AG04450 (cell line): ENCODE measurements at places on chromosomes 6 and 20.

DNA sequence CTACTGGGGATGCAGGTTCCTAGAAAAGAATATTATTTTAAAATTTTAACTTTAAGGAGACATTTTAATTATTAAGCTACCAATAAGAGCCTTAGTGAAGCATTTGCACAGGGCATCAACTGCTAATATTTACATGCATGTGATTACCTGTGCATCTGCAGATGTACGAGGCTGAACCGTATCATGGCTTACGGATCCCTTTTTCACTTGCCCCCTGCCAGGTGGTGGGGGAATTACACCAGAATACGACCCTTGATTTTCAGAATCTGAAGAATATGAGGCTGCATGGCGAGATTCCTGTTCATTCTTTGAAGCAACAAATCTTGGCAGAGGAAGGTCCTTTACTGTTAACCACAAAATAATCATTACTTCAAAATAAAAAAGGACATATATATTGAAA lies 42.7 kb downstream of the REPS1 start:
- no peak for DNase-seq

DNA sequence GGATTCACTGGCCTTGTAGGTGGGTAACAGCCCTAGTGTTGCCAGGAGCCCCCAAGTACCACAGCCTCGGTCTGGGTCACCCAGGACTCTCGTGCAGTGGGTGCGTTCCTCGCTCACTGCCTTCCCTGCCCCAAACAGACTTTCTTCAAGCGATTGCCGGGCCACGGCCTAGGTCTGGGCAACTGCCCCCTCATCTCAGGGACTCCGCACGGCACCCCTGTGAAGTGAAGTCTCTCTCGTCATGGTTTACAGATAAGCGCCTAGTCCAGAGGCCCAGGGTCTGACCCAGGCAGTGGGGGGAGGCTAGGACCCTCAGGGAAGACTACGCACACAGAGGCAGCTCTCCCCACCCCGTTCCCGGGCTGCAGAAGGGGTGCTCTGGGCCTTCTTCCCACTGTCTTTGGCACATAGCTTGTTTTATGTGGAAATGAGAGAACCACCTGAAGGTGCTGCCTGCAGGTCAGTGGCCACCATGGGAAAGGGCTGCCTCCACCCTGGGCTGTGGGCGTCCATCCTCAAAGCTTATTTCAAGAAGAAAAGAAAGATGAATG lies 220.8 kb downstream of the ERMARD start:
- DNase-seq: no peak

DNA sequence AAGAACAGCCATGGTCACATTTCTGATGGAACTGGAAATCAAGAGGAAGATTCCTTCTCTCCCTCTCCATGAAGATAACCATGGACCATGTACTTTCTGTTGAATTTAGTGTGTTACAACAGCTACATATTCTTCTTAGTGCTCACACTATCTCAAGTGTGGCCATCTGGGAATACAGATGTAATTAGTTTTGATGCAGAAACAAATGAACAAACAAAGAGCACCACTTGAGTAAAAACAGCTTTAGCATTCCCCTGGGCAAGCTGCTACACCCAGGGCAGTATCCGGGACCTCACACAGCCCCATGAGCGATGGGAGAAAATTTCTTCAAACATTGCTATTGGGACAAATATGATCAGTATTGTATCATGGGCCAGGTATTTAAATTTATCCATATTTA lies 75.2 kb downstream of the RAMACL start:
- no peak for DNase-seq

- DNase-seq: no peak
These were observed 71.5 kb upstream of the ATXN1 start for GRCh38 chr6:16832721-16833120.

DNA sequence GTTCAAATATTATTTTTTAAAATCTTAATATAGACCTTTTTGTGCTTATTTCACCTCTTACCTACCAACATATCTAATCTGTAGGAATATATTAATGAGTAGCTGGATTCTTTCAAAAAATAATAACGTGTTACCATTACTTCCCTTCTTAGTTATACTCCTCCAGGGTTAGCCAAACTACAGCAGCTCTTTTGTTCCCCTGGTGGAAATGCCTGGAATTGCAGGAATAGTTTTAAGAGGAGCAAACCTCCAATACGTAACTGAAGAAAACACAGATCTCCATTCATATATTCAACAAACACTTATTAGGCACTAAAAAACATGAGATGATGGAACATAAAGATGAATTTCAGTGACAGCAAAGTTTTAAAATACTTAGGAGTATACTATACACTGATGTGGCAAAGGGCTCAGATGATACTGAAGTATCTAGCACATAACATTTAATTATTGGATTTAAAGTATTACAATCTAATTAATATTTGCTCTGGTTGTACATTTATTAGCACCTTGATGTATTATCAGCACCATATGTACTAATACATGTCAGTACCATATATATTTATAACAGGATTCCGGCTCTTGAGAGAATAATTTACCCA lies 78.3 kb downstream of the TBX18 start:
- DNase-seq: no peak
